ENCODE measurements at places on chromosomes 16 and 17.

DNA sequence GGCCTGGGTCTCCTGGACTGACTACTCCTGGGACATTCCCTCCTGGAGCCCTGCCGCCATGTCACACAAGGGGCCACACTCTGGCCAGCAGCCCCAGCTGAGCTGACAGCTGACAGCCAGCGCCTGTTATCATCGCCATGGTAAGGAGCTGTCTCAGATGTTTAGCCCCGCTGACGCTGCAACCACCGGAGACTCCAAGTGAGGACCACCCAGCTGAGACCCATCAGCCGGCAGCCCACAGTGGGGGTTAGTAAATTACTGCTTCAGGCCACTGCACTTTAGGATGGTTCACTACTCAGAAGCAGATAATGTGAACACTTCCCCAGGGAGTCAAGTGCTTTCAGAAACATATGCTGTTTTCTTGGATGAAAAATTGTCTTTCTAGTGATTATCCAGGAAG lies 14.6 kb upstream of the SPHK1 start:
- no peak for DNase-seq

- no peak for DNase-seq
Observed at GRCh38 chr17:57453841-57454425, 197.6 kb downstream of the MSI2 start.

- no peak for DNase-seq
Observed at GRCh38 chr17:81952792-81953228, 5.8 kb upstream of the MYADML2 start.

DNA sequence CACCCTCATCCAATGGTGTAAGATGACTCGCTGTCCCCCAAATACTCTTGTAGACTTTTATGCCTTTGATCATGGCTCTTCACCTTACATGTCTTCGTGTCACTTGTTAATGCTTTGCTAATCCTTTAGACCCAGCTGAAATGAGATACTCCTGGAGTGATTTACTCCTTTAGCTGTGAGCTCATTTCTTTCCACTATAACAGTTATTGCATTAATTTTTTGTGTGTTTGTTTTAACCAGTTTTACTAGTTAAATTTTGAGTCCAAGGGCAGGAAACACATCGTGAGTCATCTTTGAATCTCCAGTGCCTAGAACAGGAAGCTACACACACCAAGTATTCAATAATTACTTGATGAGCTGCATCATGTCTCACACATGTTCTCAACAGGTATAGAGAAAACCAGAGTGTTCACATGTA lies 6.5 kb upstream of the CTCF start:
- DNase-seq = no peak

GRCh38 chr17:65055280-65055707 lies 1.2 kb downstream of the GNA13 start:
- no peak for DNase-seq

GRCh38 chr16:85648805-85649204 lies 35.7 kb downstream of the GSE1 start:
- no peak for DNase-seq

DNA sequence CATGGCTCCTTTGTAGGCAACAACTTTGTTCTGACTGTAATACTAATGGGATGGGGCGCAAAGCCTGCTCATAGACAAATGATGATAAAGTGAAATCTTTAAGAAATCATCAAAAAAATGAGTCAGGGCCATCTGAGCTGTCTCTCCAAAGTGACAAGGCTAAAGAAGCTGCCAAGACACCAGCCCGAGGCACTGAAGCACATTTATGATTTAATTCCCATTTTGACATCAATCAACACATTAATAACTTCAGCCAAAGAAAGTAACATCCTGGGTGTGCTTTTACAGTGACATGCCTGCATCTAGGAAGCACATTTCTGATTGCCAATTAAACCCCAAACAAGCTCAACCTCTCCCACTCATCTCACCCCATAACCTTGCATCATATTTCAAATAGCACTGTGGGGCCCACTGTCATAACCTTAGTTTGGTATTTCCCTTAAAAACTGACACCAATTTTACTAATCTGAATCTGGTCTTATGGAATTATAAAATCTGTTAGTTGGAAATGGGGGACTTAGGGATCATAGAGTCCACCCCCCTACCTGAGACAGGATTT lies 676.6 kb downstream of the TOX3 start:
- no peak for DNase-seq

All from astrocyte of the cerebellum (primary cell).